Activated CD8-positive, alpha-beta memory T cell treated with anti-CD3 and anti-CD28 coated beads, Interleukin-2, amount 50 U/mL, for 48 hours (primary cell): ENCODE measurements at places on chromosomes 1 and 21.
A peak's percentile ranks its signal among the peaks of the same experiment; 100 is the strongest.

DNA sequence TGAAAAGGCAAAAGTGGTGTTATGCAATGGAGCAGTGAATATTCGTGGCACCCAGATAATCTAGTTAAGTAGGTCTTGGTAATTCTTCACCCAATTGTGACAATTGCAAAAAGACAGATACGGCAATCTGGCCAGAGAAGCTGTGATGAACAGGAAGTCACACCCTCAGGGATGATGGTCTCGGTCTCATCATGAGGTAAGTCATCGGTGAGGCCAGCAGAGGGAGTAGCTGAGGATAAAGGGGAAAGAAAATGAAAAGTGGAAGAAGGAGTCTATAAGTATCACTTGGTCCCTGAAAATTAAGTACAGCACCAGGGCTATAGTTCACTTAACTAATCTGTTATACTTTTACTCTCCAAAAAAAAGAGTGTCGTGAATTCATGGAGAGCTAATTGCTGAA lies 258.8 kb upstream of the NCAM2 start:
- DNase-seq: no peak

DNA sequence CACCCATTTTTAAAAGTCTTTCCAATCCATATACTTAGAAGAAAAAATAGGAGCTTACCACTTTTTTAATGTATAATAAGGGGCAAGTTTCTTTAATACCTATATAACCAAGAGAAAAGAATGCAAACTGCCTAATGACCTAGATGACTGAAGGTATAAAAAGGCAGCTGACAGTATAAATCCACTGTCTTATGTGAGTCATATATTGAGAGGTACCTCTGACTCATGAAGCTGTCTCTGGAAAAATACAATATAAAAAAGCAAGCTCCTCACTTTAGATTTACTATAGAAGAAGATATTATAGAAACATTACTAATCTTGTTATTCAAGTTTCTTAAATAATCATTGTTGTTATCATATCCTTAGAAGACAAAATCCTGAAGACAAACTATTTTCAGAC lies 144.2 kb downstream of the VAV3 start:
- no peak for DNase-seq

GRCh38 chr1:81327103-81327710 lies 473.5 kb upstream of the ADGRL2 start:
- no peak for DNase-seq

GRCh38 chr1:87111659-87112371 lies 197.4 kb downstream of the HS2ST1 start:
- no peak for DNase-seq

DNA sequence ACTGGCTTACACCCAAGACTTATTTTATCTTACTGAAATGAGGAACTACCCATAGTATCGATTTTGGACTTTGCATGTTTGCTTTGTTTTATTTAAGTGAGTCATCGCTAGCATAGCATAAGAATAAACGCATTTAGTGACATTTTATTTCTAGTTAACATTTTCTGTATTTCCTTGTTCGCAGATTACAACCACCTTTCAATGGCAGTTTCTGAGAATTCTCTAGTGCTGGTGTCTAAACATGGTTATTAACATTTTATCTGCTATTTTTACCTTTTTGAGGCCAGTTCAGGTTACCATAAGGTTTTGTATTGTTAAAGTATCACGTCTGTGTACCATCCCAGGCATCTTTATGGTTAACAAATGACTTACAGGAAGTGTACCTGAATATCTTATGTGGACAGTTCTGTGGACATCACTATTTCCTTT lies 24.5 kb downstream of the EEIG2 start:
- no peak for DNase-seq

- no peak for DNase-seq
Observed at GRCh38 chr1:75723989-75724471, 479 bp upstream of the ACADM start.

DNA sequence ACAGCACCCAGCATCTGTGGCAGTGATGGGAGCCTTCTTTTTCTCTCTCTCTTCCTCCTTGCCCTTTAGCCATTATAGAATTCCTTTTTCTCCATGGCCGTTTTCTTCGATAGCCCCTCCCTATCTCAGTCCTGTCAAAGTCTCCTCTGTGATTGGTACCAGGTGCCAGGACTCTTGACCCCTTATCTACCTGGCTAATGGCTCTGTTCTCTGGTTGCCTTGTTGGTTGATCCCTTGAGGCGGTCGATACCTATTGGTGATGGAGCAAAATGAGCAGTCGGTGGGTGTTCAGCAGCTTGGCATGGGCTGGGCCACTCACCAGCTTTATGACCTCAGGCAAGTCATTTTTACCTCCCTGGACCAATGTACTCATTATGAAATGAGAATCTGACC lies 2.0 kb downstream of the ATF3 start:
- DNase-seq: no peak

GRCh38 chr1:178537382-178538090 lies 24.6 kb downstream of the TEX35 start:
- DNase-seq: peak; percentile 42

DNA sequence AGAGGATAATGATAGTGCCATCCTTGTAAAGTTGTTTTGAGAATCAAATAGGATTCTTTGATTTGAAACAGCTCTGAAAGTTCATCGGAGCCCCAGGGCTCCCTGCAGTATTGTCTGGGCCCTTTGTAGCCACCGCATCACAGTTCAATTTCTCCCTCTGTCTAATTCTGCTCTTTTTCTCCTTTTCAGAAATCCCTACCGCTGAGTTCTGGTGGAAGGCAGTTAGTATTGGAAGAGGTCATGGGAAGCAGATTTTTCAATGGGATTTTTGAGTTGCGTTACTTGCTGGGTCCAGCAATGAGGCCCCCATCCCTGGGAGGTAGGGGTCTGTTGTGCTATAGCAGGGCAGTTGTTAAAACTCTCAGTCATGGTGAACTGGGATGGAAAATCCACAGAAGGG lies 101.0 kb upstream of the DISP3 start:
- DNase-seq: no peak

GRCh38 chr1:94801919-94802546 lies 18.1 kb upstream of the SLC44A3 start:
- DNase-seq: no peak

- no peak for DNase-seq
Observed at GRCh38 chr1:27405074-27405473, 12.7 kb downstream of the GPR3 start.

GRCh38 chr1:13929313-13929712 lies 229.3 kb downstream of the PRDM2 start:
- DNase-seq: no peak

- no peak for DNase-seq
Observed at GRCh38 chr1:69070660-69071373, 496.9 kb upstream of the LRRC7 start.

DNA sequence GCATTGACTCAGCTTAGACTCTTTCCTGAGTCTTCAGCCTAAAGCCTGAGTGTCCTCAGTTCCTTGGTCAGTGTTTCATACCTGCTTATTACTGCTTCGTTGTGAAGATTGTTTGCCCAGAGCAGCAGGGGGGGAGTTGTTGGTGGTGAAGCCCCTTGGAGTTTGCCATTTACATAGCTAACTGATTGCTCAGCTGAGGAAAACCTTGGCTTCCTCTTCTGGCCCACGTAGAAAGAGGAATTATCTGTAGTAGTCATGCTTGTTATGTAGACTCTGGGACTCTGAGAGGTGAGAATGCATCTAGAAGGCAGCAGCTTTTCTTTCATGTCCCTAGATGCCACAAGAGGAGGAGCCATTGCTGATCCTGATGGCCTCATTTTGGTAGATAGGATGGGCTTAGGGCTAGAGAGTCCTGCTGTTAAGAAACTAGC lies 125.9 kb downstream of the MAST2 start:
- DNase-seq: no peak

DNA sequence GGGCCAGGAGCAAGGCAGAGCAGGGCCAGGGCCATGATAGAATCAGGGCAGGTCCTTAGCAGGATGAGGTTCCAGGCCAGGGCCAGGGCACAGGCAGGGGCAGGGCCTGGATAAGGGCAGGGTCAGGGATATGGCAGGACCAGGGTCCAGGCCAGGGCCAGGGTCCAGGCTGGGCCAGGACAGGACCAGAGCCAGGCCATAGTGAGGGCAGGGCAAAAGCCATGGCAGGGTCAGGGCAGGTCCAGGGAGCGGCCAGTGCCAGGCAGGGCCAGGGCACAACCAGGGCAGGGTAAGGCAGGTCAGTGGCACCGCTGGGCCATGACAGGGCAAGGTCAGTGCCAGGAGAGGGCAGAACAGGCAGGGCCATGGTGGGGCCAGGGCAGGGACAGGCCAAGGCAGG lies 152.2 kb downstream of the LIPI start:
- no peak for DNase-seq

- no peak for DNase-seq
Observed at GRCh38 chr1:88371436-88372023, 312.5 kb upstream of the PKN2 start.

DNA sequence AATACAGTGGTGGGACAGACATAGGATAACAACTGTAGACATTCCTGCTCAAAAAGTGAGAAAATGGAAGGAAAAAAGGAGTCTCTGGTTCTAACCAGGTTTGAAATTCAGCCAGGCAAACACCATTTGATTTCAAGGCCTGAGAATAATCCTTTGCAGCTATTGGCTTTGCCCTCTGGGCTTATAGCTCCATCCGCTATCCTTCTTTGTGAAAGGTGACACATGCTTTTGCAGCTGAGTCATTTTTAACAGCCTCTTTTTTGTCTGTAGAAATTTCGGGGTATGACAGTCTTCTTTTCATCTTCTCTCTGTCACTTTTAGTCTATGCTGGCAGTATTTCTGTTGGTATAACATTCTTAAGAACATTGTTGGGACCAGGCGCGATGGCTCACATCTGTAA lies 16.2 kb downstream of the SDHC start:
- DNase-seq: no peak

- DNase-seq: peak; percentile 75
Observed at GRCh38 chr1:44784094-44785028, 3.6 kb downstream of the BEST4 start.

GRCh38 chr21:18058731-18059398 lies 185.8 kb upstream of the CHODL start:
- no peak for DNase-seq

DNA sequence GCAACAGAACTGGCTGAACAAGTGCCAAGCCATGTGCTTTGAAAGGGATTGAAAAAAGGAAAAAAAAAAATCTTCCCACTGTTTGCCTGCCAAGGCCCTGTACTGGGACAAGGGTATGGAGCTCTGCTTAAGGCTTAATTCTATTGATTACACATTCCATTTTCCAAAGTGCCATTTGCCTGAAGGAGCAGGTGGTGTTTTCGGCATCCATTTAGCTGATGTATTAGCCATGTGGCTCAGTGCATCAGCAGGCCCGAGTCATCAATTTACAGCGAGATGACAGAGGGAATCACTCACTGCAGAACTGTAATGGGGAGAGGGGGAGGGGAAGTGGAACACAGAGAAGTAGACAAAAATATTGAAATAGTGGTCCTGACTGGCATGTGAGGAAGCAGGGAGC lies 144.2 kb upstream of the BEND5 start:
- no peak for DNase-seq

GRCh38 chr1:156347331-156347730 lies 9.0 kb downstream of the TSACC start:
- DNase-seq: no peak

GRCh38 chr1:34125721-34126380 lies 39.2 kb downstream of the CSMD2 start:
- DNase-seq: no peak

- no peak for DNase-seq
Observed at GRCh38 chr1:50108497-50109059, at the start of gene ELAVL4. Gene ELAVL4, plus strand, starts transcription at chr1:50108920. Its CDS starts 270 bp downstream, at chr1:50109190.

GRCh38 chr21:42493109-42494060 lies 2.6 kb downstream of the RSPH1 start:
- DNase-seq: no peak

DNA sequence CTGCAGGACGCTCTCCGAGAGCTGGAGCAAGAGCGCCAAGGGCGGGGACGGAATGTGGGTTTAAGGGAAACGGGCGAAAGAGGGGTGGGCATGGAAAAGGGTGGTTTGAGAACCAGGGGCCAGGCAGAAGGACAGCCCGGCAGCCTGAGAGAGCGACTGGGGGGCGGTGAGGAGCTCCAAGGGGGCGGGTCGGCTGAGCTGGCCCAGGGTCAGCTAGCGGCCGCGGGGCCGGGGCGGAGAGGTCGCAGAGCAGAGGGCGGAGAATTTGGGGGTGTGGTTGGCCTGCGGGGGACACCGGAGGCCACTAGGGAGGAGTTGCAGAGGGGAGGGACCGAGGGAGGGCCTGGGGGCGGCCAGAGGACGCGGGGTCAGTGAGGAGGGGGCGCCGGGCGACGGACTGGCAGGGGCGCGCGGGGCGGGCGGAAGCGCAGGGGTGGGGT lies 54.7 kb downstream of the NDUFS5 start:
- DNase-seq: no peak

DNA sequence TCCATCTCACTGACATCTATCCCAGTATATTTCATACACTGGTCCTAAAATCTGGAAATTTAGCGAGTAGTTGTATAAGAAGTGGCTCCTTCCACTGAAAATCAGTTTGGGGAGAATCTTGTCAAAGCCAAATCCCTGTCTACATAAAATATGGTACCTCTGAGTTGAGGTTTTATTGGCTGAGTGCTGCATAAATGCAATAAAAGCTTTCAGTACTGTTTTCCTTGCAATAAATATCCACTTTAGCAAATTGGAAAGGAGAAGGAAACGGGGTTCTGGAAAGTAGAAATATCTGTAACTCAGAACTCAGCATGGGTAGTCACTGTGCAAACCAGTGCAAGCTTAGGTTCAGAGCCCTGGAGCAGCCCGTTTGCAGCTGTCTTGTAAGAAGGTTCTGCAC lies 580.2 kb downstream of the SMYD3 start:
- DNase-seq: no peak

DNA sequence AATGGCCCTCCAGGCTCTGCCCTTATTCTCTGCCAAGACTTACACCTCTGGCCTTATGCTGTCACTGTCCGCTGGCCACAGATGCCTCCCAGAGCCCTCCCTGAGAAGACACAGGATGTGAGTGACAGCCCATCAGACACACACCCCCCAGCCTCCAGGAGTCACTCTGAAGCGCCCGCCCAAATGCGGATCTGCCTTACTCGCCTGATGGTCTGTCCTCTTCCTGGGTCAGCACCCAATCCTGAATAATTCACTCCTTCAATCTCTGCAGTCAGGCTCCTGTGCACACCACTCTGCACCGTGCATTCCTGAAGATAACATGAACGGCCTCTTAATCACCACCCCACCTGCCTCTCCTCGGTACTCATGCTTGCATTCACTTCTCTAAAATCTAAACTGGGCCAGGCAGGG lies 14.7 kb downstream of the CLSTN1 start:
- DNase-seq: no peak

DNA sequence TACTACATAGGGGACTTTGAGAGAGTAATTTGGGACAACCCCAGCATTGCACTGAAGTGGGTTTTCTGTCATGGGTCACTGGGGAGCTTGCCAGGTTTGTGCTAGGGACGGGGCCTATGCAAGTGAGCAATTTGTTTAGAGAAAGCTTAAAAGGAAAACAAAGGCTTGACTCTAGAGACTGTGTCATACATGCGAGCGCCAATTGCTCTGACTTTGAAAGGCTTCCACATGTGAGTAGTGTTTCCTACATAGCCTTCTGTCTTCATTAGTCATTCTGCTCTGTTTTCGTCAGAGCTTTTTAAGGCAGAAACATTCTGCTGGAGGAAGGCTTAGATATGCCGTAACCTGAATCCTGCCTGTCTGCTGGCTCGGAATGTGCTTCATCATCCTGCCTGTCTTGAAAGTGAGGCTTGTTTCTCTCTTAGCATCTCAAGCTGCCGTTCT lies 28.4 kb downstream of the TRIM45 start:
- no peak for DNase-seq

- DNase-seq: no peak
Observed at GRCh38 chr1:42971841-42972291, 13.2 kb upstream of the SLC2A1 start.

- no peak for DNase-seq
Observed at GRCh38 chr21:44979687-44980561, 40.1 kb downstream of the SLX9 start.
